ENCODE measurements at places on chromosomes 2 and 18.
A peak's percentile ranks its signal among the peaks of the same experiment; 100 is the strongest.

DNA sequence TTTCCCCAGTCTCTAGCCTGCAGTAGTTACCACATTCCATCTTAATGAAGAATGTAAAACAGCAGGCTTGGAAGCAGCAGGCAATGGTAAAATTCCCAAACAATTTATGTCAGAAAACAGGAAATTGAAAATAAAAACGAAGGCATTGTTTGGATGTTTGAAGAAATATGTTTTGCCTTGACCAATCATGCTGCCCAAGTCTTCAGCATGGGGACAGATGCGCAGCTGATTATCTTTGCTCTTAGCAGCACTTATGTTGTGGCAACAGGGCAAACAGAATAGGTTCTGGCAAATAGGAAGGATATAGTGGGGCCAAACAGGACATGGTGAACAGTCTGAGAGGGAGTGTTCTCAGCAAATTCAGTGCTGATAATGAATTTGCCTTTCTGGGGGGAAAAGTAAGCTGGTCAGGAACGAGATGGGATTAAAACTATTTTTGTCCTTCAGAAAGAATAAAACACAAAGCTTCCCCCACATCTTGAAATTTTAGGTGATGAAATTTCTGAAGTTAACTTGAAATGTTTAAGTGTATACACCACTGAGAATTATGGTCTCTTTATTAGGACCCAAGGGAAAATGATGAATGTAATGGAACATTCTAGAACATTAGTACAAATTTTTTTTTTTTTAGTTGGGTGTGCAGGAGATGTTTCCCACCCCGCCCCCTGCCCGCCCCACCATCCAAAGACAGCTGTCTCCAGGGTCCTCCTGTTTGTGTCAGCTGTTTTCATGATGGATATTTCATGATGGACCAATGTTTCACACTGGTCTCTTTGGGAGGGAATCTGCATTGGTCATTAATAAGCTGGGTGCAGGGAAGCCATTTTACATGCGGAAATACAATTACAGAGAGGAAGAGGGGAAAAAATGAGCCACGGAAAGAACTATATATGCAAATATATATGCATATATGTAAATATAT, 239.5 kb upstream of the REV1 start:
- DNase-seq, result peak; percentile 7

DNA sequence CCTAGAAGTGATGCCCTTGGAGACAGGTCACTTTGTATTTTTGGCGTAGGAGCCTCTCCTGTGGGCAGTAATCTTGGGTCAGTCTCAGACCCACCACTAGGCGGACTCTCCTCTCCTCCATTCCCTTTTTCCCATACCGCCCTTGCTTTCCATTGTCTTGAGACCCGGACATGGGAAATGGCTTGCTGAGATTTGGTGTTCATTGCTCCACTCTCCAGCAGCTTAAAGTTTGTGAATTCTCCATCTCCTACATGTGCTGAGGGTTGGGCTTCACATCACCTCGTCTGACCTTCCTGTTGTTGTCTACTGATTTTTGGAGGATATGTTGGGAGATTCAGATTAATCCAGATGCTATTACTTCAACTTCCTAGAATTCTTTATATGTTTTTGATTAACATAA, 159.2 kb upstream of the RAB12 start:
- no peak for DNase-seq

- DNase-seq, result no peak
Measured at GRCh38 chr2:233371641-233372040, 17.3 kb downstream of the DGKD start.

DNA sequence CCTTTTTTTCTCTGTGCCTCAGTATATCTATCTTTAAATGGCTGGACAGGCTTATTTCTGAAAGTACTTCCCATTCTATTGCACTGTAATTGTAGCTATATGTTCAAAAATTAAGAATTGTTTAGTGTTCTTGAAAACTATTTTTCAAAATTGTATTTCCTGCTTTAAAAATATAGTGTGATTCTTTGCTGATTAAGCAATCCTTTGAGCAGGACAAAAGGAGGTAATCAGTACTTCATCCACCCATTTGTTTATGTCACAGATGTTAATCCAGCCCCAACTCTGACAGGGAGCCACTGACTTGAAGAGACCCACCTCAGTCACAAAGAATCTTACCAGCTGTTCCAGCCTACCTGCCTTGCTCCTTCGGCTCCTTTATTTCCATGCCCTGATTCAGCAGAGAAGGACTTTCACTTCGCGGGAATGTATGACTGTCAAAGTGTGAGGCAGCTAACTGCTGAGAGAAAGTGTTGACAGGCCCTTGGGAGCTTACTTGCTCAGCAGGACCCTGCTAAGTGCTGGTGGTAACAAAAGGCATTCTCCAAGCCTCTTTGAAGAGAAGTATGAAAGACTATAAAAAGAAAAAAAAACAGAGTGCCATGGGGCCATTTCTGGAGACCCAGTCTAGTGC, 393.3 kb upstream of the CYRIA start:
- DNase-seq, result no peak

GRCh38 chr2:178227187-178227586, 32.9 kb downstream of the OSBPL6 start:
- DNase-seq, result no peak

DNA sequence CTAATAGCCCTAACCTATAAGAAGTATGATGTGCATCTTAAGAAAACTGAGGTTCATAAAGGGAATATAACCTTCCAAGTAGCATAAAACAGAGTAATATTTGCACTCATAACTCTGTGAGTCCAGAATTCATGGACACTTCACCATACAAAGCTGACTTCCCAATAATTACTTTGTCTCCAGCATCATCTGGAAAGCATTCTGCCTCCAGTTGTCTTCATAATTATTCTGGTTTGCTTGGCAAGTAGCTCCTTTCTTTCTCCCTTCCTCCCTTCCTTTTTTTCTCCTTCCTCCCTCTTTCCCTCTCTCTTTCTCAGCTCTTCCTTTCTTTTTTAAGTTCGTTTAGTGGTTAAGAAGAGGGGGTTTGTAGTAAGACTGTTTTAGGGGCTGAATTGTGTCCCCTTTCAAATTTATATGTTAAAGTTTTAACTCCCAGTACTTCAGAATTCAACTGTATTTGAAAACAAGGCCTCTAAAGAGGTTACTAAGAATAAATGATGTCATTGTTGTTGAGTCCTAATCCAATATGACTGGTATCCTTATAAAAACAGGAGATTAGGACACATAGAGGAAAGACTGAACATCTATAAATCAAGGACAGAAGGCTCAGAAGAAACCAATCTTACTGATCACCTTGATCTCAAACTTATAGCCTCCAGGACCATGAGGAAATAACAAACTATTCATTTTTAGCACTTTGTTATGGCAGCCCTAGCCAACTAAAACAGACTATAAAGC, 28.9 kb downstream of the TFPI start:
- DNase-seq, result no peak

GRCh38 chr2:29053670-29054400, 20.5 kb downstream of the PCARE start:
- no peak for DNase-seq

- DNase-seq, result no peak
Measured at GRCh38 chr2:237485844-237486243, 1.2 kb upstream of the MLPH start.

DNA sequence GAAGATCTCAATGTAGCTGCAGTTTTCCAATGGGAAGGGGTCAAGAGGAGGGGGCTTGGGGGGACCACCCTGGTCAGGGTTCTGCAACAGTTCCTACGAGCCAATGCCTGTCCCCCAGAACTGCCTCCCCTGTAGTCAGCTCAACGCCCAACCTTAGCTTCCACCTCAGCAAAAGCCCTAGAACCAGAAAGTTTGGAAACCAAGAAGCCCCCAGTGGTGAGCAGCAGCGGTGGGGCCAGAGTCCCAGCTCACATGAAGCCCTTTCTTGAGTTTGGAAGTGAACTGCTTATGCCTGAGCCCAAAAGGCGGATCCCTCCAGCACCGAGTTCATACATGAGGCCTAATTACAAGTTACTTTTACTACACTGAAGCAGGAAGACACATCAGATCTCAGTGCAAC, 162.4 kb downstream of the HDAC4 start:
- no peak for DNase-seq

GRCh38 chr18:13235981-13236380, 17.4 kb downstream of the LDLRAD4 start:
- no peak for DNase-seq

- DNase-seq, result no peak
Measured at GRCh38 chr18:54210463-54210862, 14.0 kb downstream of the MBD2 start.

DNA sequence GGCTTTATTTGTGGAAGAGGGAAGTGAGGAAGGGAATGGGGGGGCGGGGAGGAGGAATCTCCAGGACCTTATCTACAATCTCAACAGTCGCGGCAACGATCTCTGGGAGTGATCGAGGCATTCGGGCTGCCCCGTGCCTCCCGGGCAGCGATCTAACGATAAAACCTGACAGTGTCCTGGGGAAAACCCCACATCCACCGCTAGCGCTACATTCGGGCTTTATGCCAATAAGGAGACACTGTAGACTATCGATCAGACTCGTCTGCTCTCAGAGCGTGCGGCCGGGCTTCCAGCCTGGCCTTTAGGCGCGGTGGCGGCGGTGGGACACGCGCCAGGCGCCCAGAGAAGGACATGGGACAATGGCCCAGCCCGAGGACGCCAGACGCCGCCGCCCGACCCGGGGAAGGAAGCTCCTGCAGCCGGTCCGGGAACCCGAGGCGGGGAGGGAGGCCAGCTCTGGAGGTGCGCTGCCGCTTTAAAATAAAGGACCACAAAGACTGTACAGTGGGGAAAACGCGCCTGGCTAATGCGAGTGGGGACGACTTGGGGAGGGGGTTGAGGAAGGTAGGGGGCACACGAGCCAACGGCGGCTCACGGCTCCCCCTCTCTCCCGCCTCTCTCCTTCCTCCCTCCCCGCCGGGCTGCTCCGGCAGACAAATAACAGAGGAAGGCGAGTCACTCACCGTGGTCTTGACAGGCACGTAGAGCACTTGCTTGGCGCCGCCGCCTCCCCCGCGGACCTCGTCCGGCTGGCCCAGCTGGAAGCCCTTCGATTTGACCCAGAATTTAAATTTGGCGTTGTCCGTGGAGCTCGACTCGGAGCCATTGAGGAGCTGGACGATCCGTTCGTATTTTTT, 2.2 kb downstream of the NOL4 start:
- DNase-seq, result no peak

DNA sequence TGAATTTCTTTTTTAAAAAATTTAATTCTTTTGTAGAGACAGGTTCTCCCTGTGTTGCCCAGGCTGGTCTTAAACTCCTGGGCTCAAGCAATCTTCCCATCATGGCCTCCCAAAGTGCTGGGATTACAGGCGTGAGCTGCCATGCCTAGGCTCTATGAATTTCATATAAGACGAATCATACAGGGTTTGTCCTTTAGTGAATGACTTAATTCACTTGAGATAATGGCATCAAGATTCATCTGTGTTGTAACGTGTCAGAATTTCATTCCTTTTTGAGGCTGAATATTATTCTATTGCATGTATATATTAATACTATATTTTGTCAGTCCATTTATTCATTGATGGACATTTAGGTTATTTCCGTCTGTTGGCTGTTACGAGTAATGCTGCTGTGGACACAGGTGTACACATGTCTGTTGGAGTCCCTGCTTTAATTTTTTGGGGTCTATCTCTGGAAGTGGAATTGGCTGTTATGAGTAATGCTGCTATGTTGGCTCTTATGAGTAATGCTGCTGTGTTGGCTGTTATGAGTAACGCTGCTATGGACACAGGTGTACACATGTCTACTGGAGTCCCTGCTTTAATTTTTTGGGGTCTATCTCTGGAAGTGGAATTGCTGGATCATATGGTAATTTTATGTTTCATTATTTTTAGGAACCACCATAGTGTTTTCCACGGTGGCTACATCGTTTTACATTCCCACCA, 210.6 kb downstream of the CAMKMT start:
- no peak for DNase-seq

DNA sequence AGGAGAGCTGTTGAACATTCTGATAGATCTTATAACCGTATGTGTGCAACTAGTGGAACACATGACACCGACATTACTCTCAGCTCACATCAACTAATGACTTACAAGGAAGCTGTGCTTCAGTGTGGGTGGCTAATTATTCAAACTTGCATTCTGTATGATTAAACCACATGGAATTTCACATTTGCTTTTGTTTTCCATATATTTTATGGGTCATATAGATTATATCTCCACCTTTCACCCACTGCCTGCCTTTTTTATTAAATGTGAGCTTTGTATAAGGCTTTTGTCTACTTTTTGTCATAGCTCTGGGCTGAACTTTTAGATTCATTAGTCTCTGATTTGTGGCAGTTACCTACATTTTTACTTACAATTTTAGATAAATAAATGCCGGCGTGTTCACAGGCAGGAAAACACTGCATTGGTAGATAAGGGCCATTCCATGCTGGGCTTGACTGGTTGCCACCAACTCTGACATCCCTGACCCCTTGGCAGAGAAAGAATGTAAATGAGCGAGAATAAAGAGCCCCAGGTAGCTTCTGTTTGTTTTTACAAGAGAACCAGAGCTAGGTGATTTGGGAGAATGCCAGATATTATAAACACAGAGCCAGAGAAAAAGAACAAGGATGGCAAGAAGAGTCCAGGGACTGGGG, 35.7 kb downstream of the LYPD6 start:
- no peak for DNase-seq

GRCh38 chr18:57589161-57589560, 2.7 kb upstream of the FECH start:
- no peak for DNase-seq

- DNase-seq, result no peak
Measured at GRCh38 chr2:84494070-84494469, 22.2 kb upstream of the DNAH6 start.

DNA sequence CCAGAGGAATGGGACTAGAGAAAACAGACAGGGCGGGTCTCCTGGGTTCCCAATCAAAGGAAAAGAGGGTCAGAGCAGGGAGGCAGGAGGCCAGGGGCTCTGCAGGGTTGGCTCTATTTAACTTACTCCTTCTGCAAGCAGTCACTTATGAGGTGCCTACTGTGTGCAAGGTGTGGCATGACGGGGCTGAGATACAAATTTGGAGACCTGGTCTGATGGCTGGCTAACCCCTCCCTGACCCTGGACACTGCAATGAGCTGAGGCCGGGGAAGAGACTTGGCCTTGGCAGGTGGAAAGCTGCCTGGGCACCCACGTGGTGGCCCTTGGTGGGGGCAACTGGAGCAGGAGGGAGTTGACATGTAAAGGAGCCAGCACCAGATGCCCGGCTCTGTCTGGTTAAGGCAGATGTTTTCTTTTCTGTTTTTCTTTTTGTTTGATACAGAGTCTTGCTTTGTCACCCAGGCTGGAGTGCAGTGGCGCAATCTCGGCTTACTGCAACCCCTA, 148.5 kb upstream of the GATA6 start:
- DNase-seq, result no peak

- DNase-seq, result no peak
Measured at GRCh38 chr2:98334439-98335078, 11.7 kb upstream of the CNGA3 start.

- DNase-seq, result peak; percentile 20
Measured at GRCh38 chr18:564708-565561, 15.2 kb upstream of the CETN1 start.

- no peak for DNase-seq
Measured at GRCh38 chr2:138101718-138102117, 137.4 kb downstream of the HNMT start.

GRCh38 chr2:54880428-54880827, 157.0 kb downstream of the EML6 start:
- peak; percentile 31 for DNase-seq

- DNase-seq, result no peak
Measured at GRCh38 chr2:105681927-105682326, 62.8 kb upstream of the NCK2 start.

- no peak for DNase-seq
Measured at GRCh38 chr2:38371235-38371634, 5.8 kb downstream of the ATL2 start.

GRCh38 chr2:233414273-233414654, 60.0 kb downstream of the DGKD start:
- DNase-seq, result no peak
